ENCODE measurements at places on chromosomes 1 and 21.

- no peak for DNase-seq
These were observed 22.8 kb upstream of the ABCA4 start for GRCh38 chr1:94143809-94144176.

DNA sequence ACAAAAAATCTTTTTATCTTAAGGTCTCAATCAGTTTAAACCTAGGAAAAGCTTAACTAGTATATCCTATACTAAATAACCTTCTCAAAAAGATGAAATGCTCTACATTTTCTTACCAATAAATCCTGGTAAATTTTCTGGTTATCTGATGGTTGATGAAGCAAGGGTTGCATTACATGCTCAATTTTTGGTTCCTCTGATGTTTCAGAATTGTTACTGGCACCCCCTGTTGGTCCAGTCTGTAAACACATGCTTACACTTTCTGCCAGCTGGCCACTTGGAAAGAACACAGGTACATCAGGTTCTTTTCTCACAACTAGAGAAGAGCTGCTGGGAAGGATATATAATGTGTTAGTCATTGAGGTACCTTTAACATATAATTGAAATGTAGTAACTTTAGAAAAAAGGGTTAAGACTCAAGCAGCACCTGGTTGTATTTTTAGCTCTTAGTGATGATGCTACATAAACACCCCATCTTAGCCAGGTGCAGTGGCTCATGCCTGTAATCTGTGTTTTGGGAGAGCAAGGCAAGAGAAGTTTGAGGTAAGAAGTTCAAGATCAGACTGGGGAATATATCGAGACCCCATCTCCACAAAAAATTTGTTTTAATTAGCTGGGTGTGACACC is 30.9 kb upstream of the TAL1 start:
- peak; percentile 30 for DNase-seq

DNA sequence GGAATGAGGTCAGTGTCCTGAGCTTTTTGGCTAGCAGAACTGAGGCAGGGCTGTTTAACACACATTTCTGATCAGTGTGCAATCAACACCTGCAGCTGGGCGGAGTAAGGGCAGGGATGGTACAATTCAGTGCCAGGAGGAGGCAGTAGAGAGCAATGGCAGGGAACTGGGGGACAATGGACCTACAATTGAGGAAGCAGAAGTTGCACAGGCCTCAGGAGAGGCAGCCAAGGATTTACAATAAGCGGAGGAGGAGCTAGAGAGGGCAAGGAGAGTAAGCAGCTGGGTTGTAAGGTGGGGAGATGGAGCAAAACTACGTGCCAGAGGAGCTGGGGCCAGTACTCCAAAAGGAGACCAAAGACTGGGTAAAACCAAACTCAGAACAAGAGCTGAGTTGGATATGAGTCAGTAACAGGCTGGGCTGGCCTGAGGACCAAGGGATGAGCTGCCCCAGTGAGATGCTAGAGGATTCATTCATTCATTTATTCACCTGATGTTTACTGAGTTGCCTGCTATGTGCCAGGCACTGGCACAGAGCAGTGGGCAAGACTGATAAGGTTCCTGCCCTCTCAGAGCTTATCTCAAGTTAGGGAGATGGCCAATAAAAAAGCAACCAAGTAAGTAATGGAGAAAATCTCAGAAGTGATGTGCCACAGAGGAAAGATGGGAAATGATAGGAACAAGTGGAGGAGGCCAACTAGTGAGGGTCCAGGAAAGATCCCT is 10.4 kb upstream of the GALE start:
- peak; percentile 62 for DNase-seq

DNA sequence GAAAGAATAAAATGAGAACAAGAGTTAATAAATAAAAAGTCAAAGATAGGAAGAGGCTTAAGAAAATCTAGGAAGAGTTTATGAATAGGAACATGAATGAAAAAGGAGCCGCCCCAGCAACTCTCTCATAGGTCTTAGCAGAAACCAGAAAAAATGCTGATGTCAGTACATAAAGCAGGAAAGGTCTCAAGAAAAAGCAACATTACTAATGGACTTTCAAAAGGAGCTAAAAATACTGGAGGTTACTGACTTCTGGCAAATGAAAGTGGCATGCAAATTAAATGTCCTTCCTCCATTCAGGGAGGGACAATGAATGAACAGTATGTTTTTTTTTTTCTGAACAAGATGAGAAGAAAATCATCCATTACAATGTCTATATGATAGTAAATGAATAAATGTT is 387.6 kb downstream of the BRINP2 start:
- DNase-seq = no peak

DNA sequence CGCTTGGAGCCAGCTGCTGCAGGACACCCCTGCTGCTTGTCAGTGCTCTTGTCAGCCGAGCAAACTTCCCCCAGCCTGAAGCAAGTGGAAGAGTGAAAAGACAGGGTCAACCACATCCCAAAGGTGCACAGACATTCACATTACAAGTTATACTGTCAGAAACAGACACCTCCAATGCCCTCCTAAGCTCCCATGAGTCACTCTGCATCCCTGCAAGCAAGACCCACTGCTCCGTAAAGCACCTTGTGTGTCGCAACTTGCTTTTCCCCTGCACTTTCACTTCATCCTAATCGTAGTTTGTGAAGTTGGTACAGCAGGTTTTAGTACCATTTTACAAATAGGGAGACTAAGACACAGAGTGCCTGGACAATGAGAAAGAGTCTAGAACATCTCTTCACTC is 51.1 kb downstream of the KCNH1 start:
- DNase-seq = no peak

DNA sequence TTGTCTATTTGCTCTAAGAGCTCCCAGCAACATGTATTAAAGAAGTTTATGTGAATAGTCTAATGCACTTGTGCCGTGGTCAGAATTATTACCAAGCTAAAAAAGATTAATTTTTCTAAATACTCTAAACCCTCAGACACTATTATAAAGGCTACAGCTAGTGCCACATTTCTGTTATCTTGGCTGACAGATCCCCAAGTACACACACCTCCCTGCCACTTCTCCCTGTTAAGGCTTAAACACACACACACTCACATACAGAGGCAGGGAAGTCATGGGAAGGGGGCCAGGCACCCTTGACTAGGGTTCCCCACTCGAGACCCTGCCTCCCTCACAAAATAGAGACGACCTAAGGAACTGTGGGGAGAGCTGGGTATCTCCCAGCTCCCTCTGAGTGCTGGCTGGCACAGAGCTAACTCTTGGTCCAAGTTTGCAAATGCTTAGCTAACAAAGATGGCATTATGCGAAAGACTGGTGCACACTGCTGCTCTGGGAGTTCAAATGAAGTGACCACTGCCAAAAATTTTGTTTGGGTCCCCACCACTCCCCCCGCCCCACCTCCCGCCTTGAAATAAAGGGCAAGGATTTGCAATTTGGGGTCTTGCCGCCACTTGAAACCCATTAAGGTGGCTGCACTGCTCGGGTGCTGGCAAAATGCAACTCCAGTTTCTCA is 9.8 kb downstream of the SSBP3 start:
- DNase-seq = no peak

DNA sequence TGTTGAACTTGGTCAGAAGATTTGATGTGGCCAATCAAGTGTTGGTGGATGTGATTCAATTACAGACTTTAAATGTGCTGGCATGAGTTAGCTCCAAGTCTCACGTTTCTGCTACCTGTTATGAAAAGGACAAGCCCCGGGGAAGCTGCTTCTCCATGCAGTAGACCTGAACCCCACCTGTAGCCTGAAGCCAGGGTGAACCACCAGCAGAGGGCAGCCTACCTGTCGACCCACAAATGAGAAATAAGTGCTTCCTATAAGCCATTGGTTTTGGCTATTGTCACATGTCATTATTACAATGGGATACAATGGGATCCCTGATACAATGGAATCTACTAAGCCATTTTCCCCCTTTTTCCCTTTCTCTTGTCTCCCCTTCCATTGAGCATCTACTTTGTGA is 230.2 kb downstream of the PRDM2 start:
- peak; percentile 27 for DNase-seq

Measured in stimulated activated naive CD8-positive, alpha-beta T cell treated with anti-CD3 and anti-CD28 coated beads, Interleukin-15, Interleukin-2, amounts not matched to agents 100 U/mL and 50 U/mL, for 24 hours (primary cell).